ENCODE measurements at places on chromosomes 16 and 17. TPM values are rescaled to one million over a fixed set of nuclear protein-coding genes. Genes with fewer than 3 reads are reported as not detected.

Gene UNC45B
- not detected for total RNA-seq

DNA sequence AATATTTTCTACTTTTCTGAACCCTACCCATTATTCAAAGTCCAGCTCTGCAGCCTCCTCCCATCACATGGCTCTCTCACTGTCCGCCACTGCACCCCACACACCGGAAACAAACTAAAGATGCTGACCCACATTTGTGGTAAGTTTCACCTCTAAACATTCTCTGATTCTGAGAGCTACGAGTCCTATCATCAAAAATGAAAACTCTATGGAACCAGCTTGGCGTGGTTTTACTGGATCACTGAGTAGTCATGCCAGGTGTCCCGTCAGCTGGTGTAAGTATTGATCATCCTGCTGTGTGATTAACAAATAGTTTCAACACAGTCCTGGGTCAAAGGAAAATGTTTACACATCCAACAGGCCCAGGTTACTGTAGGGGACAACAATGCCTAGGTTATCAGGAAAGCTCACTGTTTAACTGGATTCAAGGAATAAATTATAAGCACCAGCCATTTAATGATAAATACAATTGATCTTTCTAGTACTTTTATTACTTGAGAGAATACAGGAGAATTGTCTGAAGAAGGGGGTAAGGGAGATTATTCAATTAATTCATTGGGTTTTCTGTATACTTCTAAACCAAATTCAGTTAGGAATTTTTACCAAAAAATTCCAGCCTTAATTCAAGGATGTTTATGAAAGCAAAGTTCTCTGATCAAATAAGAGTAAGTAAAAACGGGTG is 33.9 kb downstream of the CYTH1 start:
- no peak for DNase-seq

Gene KAT8
- 72.6 TPM for total RNA-seq

- DNase-seq: no peak
Observed at GRCh38 chr17:75731086-75731715, 9.9 kb downstream of the ITGB4 start.

GRCh38 chr17:78441271-78441971 is 63.0 kb downstream of the PGS1 start:
- no peak for DNase-seq

DNA sequence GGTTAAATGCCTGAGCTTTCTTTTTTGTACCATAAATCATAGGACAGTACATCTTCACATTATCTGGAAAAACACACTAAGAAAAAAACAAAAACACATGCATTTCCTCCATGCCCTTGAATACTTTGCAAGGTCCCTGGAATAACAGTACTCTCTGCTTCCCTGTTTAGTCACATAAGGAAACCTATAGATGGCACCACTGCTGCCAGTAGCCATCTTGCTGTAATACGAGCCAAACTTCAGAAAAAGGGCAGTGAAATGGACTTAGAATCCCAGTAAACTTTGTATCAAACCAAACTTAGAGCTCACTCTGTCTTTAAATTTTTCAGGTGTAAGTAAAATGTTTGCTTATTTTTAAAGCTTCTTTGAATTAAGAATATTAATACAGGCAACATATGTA is 435.5 kb downstream of the KCNJ2 start:
- DNase-seq: no peak

Gene DHODH
- 16.8 TPM for total RNA-seq

DNA sequence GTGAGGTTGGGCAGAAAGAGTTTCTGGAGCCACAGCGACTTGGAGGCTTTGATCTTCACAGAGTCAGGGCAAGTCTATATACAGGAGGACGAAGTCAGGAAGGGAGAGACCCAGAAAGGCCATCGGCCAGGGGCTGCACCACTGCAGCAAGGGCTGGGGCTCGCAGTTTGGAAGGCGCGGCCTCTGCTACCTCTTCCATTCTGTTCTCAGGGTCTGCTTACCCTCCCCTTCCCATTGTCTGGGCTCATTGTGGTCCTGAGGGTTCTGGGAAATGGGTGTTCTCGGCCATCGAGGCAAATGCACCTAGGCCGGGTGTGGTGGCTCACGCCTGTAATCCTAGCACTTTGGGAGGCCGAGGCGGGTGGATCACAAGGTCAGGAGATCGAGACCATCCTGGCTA is 16.0 kb downstream of the ST6GALNAC1 start:
- DNase-seq: no peak

DNA sequence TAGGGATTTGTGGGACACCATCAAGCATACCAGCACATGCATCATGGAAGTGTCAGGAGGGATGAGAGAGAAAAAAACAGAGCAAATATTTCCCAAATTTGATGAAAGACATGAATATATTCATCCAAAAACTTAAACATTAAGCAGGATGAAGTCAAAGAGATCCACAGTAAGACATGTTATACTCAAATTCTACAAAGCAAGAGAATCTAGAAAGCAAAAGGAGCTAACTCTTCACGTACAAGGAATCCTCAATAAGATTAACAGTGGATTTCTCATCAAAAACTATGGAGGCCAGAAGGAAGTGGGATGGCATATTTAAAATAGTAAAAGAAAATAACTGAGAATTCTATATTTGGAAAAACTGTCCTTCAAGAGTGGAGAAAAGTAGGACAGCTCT is 374.8 kb downstream of the ZFHX3 start:
- DNase-seq: no peak

Gene LPCAT2
- total RNA-seq: 7.9 TPM

DNA sequence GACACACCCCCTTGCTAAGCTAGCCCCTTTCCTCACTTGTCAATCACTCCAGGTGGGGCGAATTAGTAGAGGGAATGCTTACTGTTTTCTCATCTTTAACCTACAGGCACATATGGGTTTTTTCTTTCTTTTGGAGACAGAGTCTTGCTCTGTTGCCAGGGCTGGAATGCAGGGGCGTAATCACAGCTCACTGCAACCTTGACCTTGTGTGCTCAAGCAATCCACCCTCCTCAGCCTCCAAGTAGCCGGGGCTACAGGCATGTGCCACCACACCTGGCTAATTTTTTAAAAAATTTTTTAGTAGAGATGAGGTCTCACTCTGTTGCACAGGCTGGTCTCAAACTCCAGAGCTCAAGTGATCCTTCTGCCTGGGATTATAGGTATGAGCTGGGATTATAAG is 38.7 kb upstream of the RHBDL3 start:
- no peak for DNase-seq

- DNase-seq: no peak
Observed at GRCh38 chr17:55162556-55162946, 102.2 kb upstream of the HLF start.

All from neural crest cell (in vitro differentiated cells).